ENCODE measurements at places on chromosomes 16 and 17.

- peak; percentile 55 for DNase-seq
Measured at GRCh38 chr17:80246726-80247125, 13.9 kb upstream of the RNF213 start.

- no peak for DNase-seq
Measured at GRCh38 chr17:79562192-79562930, 48.5 kb downstream of the RBFOX3 start.

DNA sequence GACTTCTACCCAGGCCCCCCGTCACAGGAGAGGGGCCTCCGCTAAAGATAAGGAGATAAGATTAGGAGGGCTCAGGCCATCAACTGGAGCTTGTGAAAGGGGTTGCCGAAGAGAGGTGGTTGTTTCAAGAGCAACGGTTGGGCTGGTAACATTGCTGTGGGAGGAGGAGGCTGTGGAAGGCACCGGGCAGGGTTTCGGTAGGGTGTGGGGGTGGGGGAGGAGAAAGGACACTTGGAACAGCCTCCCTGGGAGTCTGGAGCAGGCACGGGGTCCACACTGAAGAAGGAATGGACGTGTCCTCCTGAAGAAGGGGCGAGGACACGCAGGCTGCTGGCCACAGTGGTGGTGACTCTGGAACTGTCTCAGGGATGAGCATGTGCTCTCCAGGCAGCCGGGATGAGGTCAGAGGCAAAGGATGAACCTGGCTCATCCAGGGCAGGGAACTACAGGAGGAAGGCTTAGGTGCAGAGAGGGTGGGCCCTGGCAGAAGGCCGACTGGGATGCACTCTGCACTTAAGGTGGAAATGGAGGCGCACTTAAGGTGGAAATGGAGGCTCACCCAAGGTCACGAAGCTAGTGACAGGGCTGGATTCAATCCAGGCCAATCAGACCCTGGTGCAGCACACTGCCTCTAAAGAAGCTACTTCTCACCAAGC is 1.2 kb upstream of the EPX start:
- DNase-seq: no peak

- DNase-seq: no peak
Measured at GRCh38 chr17:17888821-17889220, 52.0 kb upstream of the SREBF1 start.

DNA sequence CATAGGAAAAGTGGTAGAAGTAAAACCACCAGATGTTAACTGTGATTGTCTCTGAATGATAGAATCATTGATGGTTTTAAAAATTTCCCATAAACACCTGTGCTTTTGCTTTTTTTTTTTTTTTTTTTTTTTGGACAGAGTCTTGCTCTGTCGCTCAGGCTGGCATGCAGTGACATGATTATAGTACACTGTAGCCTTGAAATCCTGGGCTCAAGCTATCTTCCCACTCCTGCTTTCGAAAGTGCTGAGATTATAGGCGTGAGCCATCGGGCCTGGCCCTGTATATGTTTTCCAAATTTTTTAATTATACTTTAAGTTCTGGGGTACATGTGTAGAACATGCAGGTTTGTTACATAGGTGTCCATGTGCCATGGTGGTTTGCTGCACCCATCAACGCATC is 80.5 kb downstream of the NF1 start:
- DNase-seq: no peak

GRCh38 chr17:9878786-9879525 is 26.1 kb downstream of the RCVRN start:
- no peak for DNase-seq

DNA sequence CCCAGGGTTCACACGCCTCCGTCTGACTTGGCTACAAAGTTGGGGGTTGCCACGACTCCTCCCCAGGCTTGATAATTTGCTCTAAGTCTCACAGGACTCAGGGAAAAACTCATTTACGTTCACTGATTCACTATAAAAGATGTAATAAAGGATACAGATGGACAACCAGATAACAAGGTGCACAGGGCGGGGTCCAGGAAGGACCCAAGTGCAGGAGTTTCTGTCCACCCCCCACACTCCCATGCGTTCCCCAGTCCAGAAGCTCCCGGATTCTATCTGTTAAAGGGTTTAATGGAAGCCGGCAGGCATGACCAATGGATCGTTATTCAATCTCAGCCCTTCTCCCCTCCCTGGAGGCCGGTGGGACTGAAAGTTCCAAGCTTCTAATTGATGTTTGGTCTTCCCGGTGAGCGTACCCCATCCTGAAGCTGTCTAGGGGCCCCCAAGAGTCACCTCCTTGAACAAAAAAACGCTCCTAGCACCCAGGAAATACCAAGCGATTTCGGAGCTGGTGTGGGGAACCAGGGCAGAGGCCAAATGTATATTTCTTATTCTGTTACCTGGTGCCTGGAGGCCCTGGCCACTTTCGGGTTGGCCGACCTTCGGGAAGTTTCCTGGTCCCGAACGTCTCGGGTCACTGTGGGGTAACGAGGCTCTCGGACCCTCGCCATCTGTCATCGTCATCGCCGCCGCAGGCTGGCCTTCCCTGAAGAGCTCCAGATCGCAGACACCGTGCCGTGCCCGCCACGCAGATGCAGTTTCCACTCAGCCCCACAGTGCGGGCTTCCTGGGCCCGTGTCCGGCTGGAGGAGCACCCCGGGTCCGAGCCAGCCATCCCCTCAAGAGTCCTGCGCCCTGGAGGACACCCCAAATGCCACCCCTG is 13.5 kb upstream of the METRNL start:
- peak; percentile 86 for DNase-seq

DNA sequence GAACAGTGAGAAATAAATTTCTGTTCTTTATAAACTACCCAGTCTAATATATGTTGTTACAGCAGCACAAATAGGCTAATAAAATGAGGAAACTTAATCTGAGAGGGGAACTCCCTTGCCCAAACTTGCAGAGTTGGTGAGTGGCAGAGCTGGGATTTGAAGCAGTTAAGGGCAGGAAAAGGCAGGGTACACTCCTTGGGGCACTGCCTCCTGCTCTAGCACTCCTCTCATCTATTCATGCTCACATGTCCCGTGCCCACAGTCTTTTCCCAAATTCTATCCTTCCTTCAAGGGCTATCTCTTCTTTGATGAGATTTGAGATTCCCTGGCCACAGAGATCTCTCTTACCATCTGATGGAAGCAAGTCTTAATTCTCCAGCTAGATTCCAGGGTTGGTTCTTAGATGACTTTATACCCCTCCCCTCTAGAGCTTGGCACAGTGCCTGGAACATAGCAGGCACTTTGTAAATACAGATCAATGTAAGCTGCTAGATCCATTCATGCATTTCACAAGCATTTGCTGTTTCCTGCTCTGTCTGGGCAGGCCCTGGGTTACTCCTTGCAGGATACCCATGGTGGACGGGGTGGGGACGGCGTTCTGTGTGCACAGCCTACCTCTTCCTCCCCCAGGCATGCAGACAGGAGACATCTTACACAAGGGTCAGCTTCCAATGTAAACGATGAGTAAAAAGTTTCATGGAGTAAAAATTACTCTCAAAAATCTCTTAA is 39.2 kb upstream of the ABCC12 start:
- no peak for DNase-seq

All from posterior cingulate gyrus (tissue), 11 donors.